Activated T-cell treated with anti-CD3 and anti-CD28 coated beads, Interleukin-2, amount 50 U/mL, for 72 hours (primary cell): ENCODE measurements at places on chromosomes 4 and X. TPM values are rescaled to one million over a fixed set of nuclear protein-coding genes. Genes with fewer than 3 reads are reported as not detected.

DNA sequence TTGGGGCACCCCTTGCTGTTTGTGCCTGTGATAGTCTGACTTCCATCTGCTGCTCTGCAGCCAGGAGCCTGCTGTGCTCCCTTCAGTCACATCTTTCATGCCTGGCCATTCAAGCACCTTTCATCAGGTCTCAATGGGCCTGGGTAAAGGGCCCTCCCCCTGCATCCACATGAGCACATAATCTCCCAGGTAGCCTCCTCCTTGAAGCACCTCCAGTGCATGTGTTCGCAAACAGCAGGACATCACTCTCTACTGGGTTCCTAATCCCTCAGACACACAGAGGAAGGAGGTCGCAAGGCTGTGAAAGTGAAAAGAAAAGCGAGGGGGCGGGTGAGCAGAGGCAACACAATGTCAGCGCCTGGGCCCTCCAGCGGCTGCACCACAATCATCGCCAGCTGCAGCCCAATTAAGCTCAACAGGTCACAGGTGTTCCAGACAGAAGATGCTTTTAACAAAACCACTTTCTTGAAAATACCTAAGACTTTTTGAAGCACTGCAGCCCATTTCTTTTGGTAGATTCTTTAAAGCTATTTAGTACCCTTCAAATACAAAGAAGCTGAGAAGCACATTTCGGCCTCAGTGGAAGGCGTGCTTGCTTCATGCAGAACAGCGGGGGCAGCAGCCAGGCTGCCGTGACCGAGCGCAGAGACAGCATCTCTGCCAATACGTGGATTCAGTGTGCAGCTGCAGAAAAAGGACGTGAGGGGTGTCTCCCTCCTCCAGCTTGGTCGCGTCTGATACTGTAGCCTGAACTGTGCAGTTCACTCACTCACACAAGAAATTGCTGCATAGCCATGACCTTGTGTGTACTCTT lies 92.2 kb upstream of the SPRY1 start:
- DNase-seq = no peak

- DNase-seq = no peak
Measured at GRCh38 chrX:117919755-117920154, 196.9 kb downstream of the KLHL13 start.

GRCh38 chrX:71170660-71171059 lies 26.0 kb downstream of the NLGN3 start:
- no peak for DNase-seq

Gene TBC1D25
- 20.5 TPM for total RNA-seq

- no peak for DNase-seq
Measured at GRCh38 chrX:68420559-68420958, 12.7 kb downstream of the OPHN1 start.

GRCh38 chr4:158778712-158779111 lies 9.9 kb downstream of the FNIP2 start:
- DNase-seq = no peak
